ENCODE measurements at places on chromosomes 5 and 9.

DNA sequence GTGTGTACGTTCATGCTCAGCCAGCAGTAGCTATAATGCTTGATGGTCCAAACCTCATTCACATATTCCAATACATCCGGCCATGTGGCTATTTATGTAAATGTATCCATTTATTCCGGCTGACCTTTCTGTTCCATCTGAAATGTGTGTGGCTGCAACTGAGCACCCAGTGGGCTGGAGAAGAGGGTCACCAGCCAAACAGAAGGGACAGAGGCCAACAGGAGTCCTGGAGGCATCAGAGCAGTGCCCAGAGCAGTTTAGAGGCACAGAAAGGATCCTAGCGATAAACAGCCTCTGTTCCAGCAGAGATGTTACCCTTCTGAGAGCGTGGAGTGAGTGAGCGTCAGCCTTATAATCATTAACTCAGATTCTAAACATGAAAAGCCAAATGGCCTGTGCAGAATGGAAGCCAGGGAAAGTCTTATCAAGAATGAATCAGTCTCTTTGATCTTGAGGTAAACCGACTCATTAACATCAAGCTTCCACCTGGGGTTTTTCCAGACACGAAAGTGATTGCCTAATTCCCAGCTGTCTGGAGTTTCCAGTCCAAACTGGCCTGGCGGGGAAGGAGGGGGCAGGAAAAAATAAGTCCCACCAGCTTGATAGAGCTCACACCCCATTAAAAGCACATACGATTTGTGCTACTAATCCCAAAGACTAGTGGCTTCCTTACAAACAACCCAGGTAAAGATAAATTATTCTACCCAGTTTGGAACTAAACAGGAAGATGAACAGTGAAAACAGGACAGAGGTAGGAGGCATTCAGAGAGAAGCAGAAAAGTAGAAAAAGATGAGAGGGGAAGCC is 55.7 kb downstream of the SUSD1 start:
- no peak for DNase-seq

GRCh38 chr5:139731281-139731680 is 64.3 kb upstream of the PSD2 start:
- DNase-seq, result no peak

GRCh38 chr5:1413211-1413610 is 32.0 kb downstream of the SLC6A3 start:
- no peak for DNase-seq

DNA sequence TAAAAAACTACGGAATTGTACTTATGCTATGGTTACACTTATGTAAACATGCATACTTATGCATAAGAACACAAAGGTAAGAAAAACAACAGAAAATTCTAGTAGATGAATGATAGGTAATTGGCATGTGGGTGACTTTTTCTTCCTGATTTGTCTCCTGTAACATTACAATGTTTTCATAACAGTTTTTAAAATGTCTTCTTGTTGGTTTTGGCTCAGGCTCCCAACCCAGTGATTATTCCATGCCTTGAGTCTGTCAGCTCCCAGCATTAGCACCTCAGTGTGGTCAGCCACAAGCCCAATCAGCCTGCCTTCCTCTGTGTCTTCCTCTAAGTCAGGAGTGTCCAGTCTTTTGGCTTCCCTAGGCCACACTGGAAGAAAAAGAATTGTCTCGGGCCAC is 7.9 kb upstream of the FOXE1 start:
- DNase-seq, result no peak

- DNase-seq, result no peak
Observed at GRCh38 chr5:14738050-14738449, 73.5 kb downstream of the OTULIN start.

DNA sequence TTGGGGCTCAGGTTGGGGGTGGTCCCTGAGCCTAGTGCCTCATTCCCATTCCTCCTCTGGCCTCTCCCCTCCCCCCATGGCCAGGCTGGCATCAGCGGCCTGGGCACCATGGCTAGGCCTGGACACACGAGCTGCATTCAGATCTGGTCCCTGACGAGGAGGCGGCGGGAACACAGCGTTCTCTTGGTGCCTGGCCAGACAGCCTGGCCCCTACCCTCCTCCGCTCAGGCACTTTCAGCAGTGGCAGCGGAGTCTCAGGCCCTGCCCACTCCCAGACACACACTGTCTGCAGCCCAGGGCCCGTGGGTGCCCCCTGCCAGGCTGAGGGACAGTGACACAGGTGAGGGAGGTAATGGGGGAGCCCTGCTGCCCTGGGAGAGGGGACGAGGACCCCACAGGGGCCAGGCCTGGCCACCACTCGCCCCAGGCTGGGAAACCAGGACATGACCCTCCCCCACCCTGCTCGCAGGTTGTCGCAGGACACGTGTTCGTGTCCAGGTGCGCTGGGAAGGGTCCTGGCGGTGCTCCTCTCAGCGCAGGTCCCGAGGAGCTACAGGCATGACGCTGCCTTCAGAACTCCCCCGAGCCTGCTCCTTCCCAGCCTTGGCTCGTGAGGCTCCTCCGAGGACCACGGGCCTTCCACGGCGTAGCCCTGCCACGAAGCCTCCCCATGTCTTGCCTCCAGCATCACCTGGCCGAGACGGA is 19.9 kb upstream of the UBAC1 start:
- DNase-seq, result no peak

- no peak for DNase-seq
Observed at GRCh38 chr9:114047717-114048116, 30.4 kb downstream of the AMBP start.

GRCh38 chr5:132729896-132730295 is 7.5 kb downstream of the KIF3A start:
- no peak for DNase-seq

GRCh38 chr5:167219298-167219697 is 1072.1 kb upstream of the WWC1 start:
- DNase-seq, result no peak

DNA sequence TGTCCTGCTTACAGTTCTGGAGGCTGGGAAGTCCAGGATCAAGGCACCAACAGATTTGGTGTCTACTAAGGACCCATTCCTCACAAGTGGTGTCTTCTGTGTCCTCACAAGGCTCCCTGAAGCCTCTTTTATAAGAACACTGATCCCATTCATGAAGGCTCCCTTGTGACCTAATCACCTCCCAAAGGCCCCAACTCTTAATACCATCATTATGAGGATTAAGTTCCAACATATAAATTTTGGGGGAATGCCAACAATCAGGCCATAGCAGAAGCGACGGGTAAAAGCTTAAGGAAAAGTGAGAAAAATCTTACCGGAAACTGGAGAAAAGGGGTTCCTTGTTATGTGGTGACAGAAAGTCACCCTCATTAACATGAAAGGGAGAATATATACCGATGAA is 11.2 kb downstream of the CTNNAL1 start:
- DNase-seq, result no peak

DNA sequence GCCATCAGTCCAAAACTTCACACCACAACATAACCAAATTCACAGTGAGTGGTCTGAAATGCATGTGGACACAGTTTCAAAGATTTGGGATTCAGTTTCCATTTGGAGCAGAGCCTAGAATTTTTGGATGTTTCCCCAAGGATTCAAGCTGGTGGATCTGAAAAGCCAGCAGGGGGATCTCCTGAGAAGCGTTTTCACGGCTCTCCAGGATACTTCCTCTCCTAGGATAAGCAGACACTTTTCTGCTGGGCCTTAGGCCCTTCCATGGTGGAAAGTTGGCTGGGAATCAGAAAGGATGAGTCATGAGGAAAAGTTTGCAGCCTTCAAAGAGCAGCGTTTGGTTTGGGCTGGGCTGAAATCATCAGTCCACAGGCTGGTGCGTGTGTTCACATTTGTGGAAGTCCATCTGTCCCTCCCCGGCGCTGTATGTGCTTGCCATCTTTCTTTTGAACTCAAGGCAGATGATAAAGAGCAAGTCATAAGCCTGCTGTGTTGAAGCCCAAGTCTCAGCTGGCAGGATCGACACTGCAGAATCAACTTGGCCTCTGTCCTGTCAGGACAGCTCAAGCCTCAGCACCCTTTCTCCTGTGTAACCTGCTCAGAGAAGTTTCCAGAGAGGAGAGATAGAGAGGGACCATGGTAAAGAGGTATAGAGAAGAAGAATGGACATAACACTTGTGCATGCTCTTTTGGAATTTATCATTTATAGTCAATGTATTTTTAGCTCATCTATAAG is 152.6 kb upstream of the MSX2 start:
- no peak for DNase-seq

GRCh38 chr9:90308691-90309090 is 333.9 kb downstream of the DIRAS2 start:
- DNase-seq, result no peak

DNA sequence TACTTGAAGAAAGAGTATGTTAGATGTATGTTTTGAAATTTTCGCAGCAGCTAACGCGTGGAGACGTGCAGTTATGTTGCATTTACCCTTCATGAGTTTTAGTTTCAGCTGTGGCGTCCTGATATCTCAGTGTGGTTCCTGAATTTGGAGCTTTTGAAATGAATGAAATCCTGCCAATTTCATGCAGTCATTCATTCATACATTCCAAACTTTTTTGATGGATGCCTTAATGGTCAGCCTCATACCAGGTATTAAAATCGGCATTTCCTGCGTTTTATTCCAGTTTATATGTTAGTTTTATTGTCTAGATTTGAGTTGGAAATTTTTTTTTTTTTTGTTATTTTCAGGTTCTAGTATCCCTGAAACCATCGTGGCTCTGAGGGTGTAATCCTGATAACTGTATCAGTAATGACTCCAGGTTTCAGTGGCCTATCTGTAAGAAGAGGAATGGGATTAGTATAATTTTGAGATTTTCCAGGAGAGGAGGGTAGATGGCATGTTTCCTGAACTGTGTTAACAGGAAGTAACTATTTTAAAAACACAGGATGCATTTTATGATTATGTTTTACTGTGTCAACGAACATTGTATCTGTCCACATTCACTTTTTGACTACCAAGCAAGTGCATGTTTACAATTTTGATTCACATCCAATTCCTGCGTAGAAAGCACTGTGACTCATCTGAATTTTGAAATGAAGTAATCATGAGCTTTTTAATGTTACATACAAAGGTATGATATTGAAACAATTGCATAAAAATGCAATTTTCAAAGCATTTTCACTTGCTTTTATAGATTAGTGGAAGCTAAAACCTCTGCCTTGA is 1.0 kb downstream of the FOCAD start:
- no peak for DNase-seq

DNA sequence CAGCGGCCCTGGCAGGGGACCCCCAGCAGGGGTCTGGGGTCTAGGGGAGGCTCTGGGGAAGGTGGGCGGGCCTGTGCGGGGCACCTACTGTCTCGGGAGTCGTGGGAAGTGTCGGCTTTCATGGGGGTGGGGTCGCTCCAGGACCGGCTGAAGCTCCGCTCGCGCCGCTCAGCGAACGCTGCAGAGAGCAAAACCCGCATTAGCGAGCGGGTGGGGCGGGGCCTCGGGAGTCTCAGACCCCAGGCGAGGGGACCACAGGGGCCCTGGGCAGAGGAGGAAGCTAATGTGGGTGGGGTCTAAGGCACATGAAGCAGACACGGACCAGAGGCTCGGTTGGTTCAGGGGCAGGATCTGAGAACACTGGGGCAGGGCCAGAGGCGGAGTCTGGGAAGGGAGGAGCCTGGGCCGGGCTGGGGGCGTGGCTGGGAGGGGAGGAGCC is 5.5 kb downstream of the NSMF start:
- peak; percentile 65 for DNase-seq

DNA sequence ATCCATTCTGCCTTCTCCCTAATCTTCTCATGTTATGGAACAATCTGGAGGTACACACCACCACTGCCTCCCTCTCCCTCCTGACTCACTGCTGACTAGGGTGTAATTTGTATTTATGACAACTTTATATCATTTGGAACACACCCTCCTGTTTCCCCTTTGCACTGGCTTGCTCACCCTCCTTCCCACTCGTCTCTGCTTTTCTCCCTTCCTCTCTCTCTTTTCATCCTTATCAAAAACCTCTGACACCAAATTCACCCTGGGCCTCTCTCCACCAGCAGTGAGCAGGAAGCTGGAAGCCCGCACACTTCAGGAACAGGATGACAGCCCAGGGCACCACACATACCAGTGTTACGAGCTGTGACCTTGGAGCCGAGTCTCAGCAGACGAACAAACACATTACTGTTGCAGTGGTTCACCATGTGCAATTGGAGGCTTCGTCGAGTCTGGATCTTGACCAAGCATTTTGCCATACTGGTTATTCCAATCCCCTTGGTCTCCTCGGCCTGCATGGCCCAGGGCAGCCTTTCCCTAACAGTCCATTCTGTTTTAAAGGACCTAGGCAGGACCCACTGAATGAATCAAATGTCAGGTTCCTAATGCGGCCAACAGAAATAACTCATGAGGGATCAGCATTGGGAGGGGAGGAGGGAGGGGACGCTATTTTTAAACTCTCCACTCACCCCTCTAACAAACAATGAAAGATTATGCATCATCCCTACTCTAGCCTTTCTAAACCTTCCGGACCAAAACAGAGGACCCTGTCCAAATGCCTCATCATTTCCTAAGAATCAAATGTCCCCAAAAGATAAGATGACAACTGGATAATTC is 203.9 kb upstream of the RASEF start:
- no peak for DNase-seq

DNA sequence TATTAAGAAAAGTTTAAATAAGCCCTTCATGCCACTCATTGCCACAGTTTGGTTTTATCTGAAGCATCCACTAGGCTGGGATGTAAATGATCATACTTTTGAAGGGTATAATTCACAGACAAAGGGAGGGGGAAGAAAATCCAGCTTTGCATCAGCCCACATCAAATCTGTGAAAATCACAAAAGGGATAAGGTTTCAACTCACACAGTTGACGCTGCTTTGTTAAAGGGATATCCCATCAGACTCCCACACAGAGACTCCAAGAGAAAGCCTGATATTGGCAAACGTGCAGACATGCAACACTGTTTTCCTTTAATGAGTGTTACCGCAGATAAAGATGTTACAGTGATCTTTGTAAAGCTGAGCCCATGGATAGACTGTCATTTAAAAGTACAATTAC is 602.9 kb downstream of the TLE1 start:
- no peak for DNase-seq

DNA sequence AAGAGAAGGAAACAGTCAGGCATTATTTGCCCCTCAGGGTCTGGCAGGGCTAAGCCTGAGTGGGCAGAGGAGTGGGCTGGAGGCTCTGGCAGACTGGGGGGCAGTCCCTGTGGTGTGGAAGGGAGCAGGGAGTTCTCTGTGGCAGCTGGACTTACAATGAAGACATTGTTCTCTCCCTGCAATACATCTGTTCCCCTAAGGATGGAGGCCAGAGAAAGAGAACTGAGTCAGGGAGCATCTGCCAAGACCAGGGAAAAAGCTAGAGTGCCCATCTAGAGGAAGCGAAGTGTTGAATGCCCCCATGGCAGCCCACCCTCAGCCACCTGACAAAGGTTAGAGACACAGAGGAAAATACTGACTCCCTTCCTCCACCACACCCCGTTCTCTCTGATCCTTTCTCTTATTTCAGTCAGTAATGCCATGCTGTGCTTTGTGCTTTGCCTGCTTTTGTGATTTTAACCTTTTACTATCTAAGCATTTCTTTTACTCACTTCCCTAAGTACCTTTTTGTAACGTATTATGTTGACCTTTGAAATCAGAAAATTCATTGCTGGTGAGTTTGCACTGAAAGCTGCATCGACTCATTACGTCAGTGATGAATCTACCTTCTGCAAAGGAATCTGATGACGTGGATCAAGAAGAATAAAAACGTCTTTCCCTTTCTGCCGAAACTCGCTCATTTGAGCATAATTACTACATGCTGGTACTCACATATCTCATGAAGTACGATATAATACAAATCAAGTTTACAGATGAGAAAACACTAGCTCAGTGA is 76.0 kb downstream of the ACTL7B start:
- no peak for DNase-seq

GRCh38 chr5:142795251-142795650 is 25.1 kb downstream of the ARHGAP26 start:
- DNase-seq, result no peak

- DNase-seq, result peak; percentile 26
Observed at GRCh38 chr5:543755-544674, 19.8 kb upstream of the SLC9A3 start.

Measured in activated CD4-positive, alpha-beta T cell treated with anti-CD3 and anti-CD28 coated beads, Interleukin-2, amount 50 U/mL, for 1 hour (primary cell).